Right ventricle myocardium superior (tissue), 1 donor: ENCODE measurements at places on chromosomes 11 and 22.

- no peak for DNase-seq
Observed at GRCh38 chr11:17865765-17866428, 131.3 kb downstream of the KCNC1 start.

GRCh38 chr11:24056051-24056450, 440.8 kb upstream of the LUZP2 start:
- no peak for DNase-seq

DNA sequence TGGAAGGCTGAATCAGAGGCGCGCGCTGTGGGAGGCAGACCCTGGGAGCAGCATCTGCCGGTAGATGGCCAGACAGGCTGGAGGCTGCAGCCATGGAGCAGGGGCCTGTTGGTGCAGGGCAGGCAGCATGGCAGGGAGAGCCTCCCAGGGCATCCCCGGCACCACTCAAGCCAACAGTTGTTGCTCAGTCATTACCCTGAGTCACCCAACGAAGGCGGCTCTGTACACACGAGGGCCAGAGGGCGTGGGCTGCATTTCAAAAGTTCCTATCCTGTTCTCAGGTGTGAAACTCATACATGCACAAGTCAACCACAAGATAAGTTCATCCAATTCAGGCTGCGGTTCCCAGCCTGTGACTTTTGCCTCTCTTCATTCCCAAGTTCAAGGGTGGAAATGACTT, 2.6 kb downstream of the ANO1 start:
- DNase-seq = no peak

- DNase-seq = no peak
Observed at GRCh38 chr11:104046331-104046730, 9.9 kb downstream of the DDI1 start.

DNA sequence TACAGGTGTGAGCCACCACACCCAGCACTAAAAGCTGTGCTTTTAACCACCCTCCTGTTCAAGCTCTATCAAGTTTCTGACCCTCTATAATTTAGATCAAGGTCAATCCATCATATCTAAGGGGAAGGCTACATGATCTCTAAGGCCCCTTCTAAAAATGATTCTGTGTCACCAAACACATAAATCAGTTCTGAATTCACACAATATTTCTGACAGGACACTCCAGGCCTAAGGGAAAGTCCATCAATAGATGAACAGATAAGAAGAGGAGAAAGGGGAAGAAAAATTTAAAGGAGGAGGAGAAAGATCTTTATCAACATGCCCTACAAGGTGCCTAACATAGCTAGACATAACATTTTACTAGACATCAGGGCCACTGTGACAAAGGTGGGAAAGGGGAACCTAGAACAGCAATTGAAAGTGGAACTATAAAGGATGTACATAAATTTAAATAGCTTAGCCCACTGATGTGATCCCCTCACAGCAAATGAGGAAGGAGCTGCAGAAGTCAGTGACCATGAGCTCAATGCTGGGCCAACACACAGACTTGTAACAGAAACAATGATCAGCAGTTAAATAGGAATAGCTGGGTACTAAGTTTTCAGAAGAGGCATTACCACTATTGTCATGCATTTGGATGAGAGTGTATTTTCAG, 4.7 kb downstream of the PRCP start:
- no peak for DNase-seq

DNA sequence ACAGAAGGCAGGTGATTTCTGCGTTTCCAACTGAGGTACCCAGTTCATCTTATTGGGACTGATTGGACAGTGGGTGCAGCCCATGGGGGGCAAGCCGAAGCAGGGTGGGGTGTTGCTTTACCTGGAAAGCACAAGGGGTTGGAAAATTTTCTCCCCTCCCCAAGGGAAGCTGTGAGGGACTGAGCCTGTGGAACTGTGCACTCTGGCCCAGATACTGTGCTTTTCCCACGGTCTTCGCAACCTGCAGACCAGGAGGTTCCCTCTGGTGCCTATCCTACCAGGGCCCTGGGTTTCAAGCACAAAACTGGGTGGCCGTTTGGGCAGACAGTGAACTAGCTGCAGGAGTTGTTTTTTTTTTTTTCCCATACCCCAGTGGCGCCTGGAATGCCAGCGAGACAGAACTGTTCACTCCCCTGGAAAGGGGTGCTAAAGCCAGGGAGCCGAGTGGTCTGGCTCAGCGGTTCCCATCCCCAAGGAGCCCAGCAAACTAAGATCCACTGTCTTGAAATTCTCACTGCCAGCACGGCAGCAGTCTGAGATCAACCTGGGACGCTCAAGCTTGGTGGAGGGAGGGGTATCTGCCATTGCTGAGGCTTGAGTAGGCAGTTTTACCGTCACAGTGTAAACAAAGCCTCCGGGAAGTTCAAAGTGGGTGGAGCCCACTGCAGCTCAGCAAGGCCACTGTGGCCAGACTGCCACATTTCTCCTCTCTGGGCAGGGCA, 97.2 kb downstream of the JRKL start:
- no peak for DNase-seq

DNA sequence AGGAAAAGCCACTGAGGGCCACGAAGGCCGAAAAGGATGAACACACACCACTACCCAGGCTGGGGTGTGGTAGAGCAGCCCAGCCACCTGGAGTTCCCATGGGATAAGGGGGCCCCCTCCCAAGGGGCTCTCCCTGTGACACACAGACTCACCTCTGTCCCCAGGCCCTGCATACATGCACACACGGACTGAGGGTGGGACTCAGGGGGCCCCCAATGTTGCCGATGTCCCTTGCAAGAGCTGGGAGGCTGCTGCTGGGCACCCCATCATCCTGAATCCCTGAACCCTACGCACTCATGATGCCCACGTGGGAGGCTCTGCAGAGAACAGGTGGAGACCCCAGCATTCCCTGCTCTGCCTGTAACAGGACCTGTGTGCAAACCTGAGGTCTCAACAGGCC, 14.5 kb downstream of the SHANK2 start:
- no peak for DNase-seq

DNA sequence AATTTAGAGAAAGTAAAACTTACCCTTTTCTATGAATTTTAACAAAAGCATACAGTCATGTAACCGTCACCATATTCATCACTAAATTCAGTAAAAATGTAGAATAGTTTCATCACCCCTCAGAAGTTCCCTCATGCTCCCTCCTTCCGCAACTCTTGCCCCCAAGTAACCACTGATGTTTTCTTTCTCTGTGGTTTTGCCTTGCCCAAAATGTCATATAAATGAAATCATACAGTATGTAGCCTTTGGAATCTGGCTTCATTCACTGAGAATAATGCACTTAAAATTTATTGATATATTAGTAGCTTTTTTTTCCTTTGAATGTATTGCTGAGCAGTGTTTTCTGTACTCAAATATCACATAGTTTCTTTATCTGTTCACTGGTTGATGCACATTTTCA, 60.1 kb downstream of the DCUN1D5 start:
- no peak for DNase-seq

DNA sequence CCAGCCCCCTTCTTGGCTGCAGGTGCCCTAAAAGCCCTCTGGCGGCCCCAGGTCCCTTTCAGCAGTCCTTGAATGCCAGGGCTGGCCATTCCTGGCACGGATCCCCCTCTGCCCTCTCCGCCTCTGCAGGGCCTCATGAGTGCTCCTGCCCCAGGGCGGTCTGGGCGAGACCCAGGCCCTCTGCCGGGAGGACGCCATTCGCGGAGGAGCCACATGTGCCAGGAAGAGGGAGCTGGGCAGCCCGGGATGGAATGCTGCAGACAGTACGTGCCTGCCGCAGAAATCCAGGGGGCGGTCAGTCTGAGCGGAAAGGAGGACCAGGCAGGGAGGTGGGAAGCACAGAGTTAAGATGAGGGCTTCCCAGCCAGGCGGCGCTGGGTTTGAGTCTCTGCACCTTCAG, 2.8 kb downstream of the CABP7 start:
- no peak for DNase-seq

DNA sequence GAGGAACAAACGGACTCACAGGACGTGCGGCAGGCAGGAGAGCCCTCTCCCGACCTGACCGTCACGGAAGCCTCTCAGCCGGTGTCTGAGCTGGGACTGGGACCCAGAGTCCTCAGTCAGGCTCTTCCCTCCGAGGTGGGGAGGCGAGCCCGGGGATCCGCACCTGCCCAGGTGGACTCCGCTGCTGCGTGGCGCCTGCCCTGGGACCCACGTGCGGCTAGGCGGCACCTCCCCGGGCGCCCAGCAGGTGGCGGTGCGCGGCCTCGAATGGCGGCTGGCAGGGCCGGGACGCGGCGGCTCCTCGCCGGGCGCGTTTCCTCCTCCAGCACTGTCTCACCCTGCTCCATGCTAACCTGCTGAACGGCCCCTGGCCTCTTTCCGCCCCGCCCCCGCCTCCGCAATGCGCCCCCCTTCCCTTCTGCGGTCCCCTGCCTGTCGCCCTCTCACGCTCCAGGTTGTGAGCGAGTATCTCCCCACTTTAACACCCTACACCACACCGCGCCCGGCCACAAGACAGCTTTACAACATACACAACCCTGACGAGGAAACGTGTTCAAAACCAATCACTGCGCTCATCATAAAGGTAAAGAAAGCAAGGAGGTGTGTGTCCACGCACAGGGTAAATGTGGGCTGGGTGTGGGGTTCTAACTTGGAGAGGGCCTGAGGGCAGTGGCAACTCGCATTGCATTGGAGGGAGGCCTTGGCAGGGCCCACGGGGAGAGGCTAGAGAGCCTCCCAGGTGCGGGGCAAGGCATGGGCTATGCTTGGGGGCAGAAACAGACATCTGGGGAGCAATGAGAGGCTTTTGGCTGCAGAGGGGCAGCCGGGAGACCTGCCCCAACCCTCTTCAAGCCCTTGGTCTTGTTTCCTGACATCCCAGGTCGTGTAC, 25.9 kb upstream of the ATXN10 start:
- peak; percentile 84 for DNase-seq

- peak; percentile 69 for DNase-seq
Observed at GRCh38 chr11:9568854-9569587, 4.4 kb upstream of the WEE1 start.

DNA sequence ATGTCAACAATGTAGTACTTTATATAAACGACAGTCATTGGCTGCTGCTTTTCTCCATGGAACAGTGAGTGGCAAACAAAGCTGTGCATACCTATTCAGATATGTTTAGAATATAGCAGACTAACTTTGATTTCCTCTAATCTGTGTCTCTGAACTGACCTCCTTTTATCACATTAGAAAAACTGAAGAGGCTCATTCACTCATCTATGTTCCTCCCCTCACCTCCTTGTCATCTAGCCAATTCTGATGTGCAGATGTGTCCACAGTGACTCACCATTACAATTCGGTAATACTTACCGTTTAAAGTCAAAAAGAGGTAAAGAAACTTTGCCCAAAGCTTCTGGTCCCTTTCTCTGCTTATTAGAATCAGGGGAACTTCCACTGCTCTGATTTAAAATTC, 51.5 kb upstream of the RPS13 start:
- DNase-seq = no peak

DNA sequence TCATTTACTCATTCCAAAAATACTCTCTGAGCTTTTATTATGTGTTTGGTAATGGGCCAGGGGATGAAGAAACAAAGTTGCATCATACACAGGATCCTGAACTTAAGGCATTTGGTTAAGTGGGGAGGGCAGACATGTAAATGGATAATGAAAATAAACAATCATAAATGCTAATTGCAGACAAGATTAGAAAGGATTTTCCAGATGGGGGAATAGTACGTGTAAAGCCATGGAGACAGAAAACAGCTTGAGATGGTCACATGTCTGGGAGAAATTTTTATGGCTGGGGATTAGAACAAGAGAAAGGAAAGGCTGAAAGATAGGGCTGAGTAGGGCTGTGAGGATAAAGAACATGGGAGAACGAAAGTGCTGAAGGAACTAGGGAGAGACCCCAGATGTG, 534.3 kb upstream of the LARGE1 start:
- DNase-seq = no peak

DNA sequence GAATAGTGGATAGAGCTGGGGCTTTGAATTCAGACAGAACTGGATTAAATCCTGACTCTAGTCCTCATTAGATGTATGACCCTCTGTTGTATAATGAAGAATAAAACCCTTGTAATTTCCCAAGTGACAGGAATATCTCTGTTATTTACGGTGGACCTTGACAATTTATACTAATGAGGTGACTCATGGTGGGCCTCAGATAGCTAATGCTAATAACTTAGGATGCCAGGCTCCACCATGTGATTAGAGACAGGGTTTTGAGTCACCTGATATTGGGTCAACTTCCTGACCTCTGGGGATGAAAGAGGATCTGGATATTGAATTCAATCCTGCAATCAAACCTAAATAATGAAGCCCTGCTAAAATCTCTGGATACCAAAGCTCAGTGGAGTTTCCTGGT, 33.6 kb downstream of the OSBP start:
- no peak for DNase-seq

DNA sequence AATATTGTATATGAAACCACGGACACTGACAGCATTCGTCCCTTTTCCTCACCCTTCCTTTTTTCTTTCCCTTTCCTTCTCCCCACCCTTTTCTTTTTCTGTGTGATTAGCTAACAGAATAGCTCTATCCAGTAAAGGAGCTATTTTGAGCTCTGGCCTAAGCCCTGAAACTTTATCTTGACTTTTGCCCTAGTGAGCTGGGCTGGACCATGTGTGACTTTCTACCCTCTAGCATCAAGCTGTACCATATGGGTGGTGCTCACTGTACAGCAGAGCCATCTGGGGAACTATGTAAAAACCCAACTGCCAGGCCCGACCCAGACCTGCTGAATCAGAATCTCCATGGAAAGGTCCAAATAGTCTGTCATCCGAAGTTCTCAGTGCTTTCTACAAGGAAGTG, 21.9 kb upstream of the PANX1 start:
- no peak for DNase-seq

GRCh38 chr11:59678813-59679165, 10.0 kb upstream of the PATL1 start:
- DNase-seq = no peak

GRCh38 chr11:125603207-125603606, 10.6 kb downstream of the STT3A start:
- DNase-seq = no peak

DNA sequence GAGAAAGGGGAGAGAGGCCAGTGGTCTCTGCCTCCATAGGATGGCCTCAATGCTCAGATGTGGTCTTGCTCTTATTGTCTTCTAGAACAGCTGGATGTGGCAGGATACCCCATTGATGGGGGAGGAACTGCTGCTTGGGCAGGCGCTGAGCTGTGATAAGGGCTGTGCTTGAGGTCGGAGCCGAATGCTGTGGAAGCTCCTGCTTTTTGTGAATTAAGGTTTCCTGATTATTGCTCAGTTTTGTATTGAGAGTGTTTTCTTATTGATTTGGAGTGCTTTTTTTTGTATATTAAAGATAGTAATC, 57.2 kb downstream of the CABIN1 start:
- DNase-seq = no peak

- no peak for DNase-seq
Observed at GRCh38 chr22:46401370-46401769, 65.9 kb downstream of the TRMU start.

GRCh38 chr11:74751303-74751702, 2.7 kb downstream of the RNF169 start:
- no peak for DNase-seq

DNA sequence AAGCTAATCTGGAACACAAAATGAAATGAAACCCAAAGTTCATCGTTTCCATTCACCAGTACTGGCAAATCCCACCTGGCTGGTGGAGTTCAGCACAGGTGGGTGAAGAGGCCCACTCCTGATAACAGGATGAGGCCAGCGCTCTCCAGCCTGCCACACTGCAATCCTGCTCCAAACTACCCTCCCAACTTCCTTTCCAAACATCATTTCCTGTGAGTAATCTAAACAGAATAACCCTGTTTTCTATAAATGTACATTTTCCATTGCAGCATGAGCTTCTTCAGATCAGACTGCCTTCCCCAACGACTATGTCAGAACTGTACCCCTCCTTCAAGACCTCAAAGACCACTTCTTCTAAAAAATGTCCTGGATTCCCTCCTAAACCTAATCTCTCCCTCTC, 15.9 kb upstream of the NFRKB start:
- no peak for DNase-seq

GRCh38 chr11:78575478-78575877, 814 bp upstream of the NARS2 start:
- no peak for DNase-seq
